Stimulated activated CD4-positive, alpha-beta T cell treated with anti-CD3 and anti-CD28 coated beads, Interleukin-1b, Interleukin-23, amount 100 ng/mL, for 1 hour (primary cell): ENCODE measurements at places on chromosomes 2 and 18.

DNA sequence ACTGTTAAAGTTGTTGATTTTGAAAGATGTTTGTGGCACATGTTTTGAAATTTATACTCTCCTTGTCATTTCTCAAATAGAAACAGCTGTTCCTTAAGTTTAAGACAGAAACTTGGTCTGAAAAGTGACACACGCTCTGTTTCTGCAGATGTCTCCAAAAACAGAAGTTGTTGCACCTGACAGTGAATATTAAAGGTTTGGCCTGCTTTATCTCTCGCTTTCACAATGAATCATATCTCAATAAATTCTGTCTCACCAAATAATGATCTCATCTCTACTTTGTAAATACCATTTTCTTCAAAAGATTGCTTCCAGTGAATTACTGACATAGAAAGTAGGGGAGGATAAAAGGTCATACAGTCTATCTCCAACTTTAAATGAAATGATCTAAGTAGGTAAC is 294.9 kb upstream of the SYT4 start:
- DNase-seq = no peak

DNA sequence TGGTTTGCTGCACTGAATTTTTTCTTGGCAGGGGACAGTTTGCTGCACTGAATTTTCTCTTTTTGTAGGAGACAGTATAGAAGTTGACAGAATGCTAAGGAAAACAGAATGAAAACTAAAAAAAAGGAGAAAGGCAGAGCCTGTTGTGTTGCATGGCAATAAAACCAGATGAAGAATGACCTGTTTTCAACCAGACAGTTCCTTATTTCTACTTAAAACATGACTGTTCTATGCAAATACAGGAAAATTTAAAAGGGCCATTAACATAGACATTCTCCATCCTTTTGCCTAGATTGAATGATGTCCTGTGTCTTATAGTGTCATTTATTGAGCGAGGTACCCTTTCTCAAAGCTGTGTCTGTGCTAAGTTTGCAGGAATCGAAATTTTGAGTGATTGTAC is 33.3 kb downstream of the ABI2 start:
- DNase-seq = no peak

DNA sequence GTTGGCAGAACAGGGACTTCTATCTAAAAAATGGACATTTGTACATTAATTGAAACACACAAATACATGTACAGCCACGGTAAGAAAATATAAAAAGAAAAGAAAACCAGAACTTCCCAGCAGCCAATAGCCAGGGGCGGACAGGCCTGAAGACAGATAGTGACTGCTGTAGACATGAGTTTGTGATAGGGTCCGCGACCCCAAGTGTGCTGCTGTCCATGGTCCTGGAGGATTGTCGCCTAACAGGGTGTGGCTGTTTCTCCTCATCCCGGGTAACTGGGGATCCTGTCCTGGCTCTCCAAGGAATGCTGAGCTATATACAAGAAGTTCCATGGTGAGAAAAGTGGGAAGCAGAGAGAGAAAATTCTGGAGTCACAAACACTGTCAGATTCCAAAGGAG is 266.5 kb upstream of the SALL3 start:
- DNase-seq = no peak

DNA sequence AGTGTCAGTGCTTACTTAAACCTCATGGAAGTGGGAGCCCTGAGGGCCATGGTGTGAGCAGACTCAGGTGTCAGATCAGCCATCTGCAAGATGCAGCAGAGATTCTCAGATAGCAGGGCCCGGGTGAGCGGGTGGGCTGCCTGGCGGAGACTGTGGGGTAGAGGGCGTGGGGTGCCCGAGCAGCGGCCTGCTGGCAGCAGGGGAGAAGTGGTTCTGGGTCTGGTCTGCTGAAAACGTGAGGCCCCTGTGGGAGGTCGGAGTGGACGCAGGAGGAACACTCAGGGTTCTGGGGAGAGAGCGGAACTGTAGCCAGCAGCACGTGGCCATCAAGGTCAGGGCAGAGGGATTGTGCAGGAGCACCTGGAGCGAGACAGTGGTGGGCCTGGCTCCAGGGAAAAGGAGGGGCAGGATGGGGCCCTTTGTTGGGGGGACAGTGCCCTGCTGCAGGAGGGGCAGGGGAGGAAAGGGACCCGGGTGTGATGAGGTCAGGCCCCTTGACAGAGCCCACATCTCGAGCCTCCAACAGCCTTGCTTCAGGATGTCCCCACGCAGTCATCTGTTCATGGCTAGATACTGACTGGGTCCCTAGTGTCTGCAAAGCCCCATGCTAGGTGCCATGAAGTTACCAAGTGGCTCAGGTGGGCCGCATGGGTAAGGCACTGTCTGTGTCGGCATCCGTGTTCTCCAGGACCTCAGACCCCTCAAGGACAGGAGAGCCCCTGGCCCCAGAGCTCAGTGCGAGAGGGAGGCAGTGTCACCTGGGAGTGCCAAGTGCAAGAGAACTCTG is 2.7 kb upstream of the ESPNL start:
- no peak for DNase-seq

- DNase-seq = no peak
Measured at GRCh38 chr2:112813280-112813966, 23.2 kb downstream of the IL1B start.

- no peak for DNase-seq
Measured at GRCh38 chr2:32591669-32592463, 36.0 kb upstream of the TTC27 start.

DNA sequence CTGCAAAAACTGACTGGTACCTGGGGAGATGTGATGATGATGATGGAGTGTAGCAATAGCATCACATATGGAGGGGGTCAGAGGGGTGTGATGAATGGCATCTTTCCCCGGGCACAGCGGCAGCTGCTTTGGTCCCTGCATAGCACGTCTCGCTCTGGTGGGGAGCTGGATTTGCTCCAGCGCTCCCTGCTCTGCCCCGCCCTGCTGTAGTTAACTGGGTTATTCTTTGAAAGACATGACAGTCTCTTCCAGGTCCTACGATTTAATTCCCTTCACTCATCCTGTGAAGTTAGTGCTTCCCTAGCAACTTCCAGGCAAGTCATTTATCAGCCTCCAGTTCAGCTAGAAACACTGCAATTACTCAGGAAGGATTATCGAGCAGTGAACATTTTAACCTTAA is 463.1 kb downstream of the TSN start:
- no peak for DNase-seq

DNA sequence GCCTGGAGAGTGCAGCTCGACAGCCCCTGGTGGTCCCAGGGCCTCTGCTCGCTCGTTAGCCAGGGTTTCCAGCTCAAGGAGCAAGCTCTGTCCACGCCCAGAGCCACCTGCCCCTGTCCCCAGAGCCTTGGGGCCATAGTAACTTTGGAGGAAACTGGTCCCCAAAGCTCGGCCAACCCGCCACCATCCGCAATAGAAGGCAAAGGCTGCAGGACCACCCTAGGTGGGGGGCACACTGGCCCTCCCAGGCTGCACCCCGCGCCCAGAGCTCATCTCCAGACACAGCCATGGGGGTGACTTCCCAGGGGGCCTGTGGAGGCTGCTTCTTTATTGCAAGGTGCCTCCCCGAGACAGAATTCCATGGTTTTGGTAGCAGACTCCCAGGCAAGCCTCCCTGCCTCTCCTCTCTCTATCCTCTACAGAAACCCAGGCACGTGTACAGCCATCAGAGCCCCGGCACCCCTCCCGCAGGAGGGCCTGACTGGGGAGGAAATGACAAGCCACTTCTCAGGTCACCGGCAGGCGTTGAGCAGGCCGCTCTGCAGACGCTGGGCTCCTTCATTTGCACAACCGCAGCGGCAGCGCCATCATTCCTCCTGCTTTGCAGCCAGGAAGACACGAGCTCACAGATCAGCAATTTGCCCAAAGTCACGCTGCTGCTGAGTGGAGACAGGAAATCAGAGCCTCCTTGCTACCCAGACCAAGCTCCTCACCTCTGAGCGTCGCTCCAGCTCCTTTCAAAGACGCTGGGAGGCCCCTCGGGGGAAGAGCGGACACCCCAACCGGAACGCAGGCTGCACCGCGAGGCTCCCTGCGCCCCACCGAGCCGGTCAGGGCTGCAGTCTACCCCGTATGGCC is 80.2 kb downstream of the NDUFA10 start:
- no peak for DNase-seq

GRCh38 chr18:27382567-27383216 is 197.6 kb upstream of the CHST9 start:
- DNase-seq = no peak

DNA sequence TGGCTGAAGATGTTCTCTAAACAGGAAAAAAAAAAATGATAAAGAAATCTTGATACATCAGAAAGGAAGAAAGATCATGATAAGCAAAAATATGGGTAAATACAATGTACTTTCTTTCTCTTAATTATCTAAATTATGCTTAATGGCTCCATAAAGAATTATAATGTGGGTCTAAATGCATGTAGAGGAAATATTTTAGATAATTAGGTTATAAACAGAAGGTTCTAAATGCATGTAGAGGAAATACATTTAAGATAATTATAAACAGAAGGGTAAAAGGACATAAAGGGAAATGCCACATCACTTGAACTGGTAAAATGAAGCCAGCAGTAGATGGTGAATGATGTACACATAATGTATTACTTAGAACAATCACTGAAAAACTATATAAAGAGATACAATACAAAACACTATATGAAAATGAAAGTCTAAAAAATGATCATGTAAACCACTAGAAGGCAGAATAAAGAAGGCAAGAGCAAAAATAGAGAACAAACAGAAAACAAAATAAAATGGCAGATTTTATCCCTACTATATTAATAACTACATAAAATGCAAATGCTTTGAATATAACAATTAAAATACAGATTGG is 308.4 kb upstream of the CDH2 start:
- DNase-seq = no peak

DNA sequence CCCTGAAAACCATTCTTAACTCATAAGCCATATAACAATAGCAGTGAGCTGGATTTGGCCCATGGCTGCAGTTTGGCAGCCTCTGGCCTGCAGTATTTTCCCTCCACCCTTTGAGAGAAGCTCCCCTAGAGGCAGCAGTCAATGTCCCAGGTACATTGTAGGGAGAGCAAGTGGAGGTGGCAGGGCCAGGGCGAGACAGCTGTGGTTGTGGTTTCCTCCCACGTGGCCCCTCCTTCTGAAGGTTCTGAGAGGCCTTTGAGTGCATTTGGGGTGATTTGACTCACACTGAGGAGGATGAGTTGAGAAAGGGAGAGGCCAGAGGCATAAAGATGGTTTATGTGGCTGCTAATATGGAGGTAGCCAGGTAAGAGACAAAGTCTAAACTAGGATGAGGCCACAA is 45.5 kb upstream of the LDAH start:
- no peak for DNase-seq

GRCh38 chr18:24910221-24910620 is 441.7 kb downstream of the ZNF521 start:
- DNase-seq = no peak

- no peak for DNase-seq
Measured at GRCh38 chr2:225761396-225761795, 361.9 kb downstream of the NYAP2 start.

GRCh38 chr2:25041307-25041927 is 459 bp upstream of the EFR3B start:
- DNase-seq = no peak

GRCh38 chr2:235850771-235851551 is 317.2 kb downstream of the GBX2 start:
- no peak for DNase-seq

DNA sequence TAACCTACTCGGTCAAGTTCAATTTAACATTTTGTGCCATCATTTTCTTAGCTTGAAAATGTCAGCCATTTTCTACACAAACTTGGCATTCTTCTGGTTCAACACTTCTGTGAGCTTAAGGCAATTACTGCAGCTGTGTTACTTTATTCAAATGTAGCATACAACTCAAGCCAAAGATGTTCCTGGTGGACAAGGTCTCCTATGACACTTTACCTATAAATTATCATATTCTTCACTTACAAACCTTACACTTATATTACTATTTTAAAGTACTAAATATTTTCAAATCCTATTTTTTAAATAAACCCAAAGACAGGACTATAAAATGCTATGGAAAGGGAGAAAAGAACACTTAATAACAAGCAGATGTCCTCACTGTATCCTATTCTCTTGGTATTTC is 1045.3 kb downstream of the TSN start:
- no peak for DNase-seq

- no peak for DNase-seq
Measured at GRCh38 chr2:121791801-121792221, 36.4 kb downstream of the TSN start.

DNA sequence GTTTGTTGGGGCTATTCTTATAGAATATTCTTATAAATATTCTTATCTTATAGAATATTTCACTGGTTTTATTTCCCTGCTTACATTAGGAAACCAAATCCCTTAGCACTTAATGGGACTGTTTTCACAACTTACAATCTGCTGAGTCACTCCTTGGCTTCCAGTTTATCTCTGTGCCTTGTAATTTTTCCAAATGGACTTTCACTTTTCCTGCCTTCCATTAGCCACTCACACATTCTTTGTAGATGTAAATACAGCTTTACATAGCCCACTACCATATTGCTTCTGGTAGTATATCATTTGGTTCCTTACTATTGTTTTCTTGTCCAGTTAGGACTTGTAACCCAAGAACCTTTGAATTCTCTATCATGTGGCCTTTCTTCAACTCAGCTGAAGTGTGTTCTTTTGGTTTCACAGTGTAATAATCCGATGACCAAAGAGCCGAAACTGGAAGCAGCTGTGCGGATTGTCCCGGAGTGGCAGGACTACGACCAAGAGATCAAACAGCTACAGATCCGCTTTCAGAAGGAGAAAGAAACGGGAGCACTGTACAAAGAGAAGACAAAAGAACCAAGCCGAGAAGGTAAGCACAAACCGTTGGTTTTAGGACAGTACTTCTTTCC is 96.1 kb downstream of the UGGT1 start:
- no peak for DNase-seq

GRCh38 chr18:42182728-42183700 is 228.0 kb downstream of the PIK3C3 start:
- no peak for DNase-seq

GRCh38 chr2:190973726-190974628 is 40.0 kb downstream of the STAT1 start:
- DNase-seq = no peak

- DNase-seq = no peak
Measured at GRCh38 chr2:30611583-30611982, 164.5 kb downstream of the LCLAT1 start.

GRCh38 chr18:50749421-50749820 is 70.4 kb downstream of the MRO start:
- DNase-seq = no peak

GRCh38 chr2:224038830-224039079 is 331 bp downstream of the SERPINE2 start:
- DNase-seq = peak; percentile 5

- DNase-seq = no peak
Measured at GRCh38 chr2:46347648-46348280, 50.6 kb downstream of the EPAS1 start.

- DNase-seq = no peak
Measured at GRCh38 chr18:12041561-12041960, 52.1 kb upstream of the ANKRD62 start.

DNA sequence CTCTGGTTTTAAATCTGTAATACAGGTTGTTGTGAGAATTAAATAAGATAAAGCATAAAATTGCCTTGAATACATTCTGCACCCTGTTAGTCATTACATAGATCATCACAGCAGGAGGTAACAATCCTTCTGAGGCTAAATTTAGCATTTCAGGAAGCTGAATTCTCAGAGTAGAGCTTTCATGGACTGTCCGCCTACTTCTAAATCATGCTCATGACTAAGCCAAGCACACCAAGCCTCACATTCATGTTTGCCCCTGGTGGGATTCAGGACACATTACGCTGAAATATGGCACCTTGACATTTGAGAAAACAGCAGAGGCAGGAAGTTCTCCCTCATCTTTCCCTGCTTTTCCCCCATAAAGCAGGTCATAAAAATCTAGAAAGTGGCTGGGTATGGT is 16.6 kb upstream of the PIK3C3 start:
- no peak for DNase-seq
